AG04450 (cell line): ENCODE measurements at places on chromosomes 12 and 14. TPM values are rescaled to one million over a fixed set of nuclear protein-coding genes. Genes with fewer than 3 reads are reported as not detected.

Gene P2RX2
- polyA plus RNA-seq: not detected in 2 replicates

Gene CHGA
- polyA plus RNA-seq: not detected in 2 replicates

Gene NXPH4
- polyA plus RNA-seq: 0.79 and 1.0 TPM in 2 replicates

Gene SLCO1B1
- not detected in 2 replicates for polyA plus RNA-seq

Gene SIX6
- not detected in 2 replicates for polyA plus RNA-seq

Gene CLMN
- polyA plus RNA-seq: 0.09 TPM in 2 replicates

Gene BDKRB1
- 160 and 215 TPM in 2 replicates for polyA plus RNA-seq

DNA sequence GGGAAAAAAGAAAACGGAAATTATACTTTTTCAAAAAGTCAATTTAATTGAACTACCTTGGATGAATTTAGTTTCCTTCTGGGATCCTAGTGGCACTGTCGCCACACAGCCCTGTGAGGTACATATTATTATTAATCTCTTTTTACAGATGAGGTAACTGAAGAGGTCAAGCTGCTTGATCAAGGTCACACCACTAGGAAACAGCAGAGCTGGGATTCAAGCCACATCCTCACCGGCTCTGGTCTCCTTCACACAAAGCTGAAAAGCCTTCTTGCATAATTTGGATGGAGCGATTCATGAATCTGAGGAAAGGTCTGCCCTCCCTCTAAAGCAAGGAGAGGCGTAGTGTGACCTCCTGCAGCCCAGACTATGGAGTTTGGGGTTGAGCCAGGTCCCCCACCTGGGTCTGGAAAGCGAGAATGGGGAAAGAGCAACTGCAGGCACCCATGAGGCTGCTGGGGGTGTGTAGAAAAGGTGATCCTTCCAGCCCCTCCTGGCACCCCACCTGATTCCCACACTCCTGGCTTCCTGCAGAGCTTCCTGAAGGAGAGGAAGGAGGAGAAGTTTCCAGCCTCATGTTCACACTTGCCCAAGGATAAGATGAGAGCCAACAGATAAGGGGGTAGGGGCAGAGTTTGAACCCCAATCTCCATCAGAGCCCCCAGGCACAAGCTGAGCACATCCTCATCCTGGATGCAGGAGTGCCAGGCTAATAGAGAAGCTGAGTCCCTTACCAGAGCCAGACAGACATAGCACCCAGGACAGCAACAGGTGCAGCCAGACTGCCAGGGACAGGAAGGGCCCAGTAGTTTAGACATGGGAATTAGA is 3.9 kb upstream of the KRT79 start:
- DNase-seq: no peak

DNA sequence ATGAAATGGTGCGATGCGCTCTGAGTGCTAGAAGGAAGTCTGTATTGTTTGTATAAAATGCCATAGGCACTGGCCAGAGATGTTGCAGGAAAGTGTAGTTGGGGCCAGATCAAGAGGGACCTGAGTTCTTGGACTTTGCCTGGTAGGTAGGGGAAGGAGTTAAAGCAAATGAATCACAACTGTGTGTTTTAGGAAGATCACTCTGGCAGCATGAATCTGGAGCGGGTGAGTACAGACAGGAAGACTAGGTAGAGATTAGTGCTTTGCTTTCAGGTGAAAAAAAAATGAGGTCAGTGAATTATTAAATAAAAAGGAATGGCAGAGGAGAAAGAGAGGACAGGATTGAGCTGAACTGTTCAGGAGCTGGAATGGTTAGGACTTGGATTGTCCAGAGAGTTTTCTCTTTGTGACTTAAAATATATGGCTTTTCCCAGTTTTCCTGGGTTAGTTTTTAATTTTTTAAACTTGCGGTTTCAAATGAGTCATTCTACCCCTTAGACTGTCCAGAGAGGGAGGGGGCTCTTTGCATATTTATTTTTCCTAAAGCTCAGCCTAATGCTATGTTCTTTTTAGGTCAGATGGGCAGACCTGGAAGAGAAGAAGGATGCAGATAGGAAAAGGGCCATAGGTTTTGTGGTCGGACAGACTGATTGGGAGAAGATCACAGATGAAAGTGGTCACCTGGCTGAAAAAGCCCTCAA is 41.1 kb downstream of the PROX2 start:
- no peak for DNase-seq

DNA sequence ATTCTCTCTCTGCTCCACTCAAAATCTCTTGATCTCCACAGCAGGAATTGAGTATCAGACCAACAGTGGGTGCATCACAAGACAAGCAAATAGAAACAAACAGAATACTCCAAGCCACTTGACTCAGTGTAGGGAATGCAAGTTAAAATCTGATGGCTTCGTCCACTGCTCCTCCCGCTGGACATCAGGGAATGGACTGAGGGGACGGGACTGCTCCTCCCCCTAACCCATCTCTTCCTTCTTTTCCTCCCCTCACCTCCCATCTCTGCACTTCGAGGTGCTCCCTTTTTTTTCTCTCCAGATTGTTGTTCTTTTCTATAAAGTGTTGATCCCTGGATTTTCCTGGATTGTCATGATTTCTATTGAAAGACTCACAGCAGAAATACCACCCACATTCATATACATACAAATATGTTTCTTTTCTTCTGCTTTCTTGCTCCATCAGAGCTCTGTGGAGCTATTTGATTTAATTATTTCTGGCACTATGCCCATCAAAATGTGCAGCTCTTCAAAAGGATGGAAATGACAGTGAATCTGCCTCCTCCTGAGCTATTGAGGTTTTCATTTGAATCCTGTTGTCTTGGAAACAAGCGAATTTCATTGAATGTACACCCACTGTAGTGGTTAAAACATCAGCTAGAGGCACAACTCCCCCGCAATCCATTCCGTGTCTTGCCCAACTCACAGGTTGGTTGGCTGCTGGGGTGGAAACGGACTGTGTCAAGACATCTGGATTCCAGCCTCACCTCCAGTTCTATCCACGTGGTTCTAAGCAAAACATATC is 199.7 kb downstream of the SPTSSA start:
- DNase-seq: no peak

GRCh38 chr14:59771577-59771976 is 99.0 kb downstream of the RTN1 start:
- no peak for DNase-seq

DNA sequence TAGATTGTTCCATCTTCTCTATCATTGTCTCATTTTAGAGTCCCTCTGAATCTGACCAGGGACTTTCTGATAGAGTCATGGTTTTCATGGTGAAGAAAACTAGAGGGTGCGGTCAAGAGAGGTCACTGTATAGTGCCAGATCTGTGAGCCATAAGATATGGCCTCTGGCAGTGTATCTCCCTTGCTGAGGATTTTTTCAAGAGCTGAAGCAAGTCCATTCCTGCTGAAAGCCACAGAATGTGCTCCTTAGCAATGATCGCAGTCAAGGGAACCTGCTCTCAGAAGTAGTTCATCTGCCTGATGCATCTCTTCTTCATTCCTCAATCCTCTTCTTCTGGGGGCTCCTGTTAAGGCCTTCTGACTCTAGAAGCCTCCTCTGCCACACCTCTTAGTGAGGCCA is 405.2 kb downstream of the EGLN3 start:
- DNase-seq: no peak

DNA sequence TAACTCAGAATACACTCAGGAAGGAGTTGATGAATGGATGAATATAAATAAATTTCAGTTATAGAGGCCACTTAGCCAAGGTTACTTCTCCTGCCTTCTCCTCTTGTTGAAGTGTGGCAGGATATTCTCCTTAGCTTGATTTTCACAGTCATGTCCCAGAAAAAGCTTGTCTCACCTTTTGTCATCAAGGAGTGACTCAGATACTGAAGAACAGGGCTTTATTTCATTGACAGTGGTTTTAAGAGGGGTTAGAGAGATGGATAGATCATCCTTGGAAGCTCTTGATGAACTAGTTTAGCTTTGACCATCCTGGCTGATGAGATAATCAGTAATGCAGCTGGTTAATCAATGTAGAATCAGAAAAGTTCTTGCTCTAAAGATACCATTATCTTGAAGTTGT is 35.0 kb upstream of the CFAP54 start:
- no peak for DNase-seq

DNA sequence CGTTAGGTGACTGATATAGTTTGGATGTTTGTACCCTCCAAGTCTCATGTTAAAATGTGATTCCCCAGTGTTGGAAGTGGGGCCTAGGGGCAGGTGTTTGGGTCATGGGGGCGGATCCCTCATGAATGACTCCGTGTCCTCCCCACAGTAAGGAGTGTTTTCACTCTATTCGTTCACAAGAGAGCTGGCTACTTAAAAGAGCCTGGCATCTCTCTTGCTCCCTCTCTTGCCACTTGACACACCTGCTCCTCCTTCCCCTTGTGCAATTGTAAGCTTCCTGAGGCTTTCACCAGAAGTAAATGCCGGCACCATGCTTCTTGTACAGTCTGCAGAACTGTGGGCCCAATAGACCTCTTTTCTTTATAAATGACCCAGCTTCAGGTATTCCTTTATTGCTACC is 2.6 kb downstream of the IFI27L2 start:
- DNase-seq: no peak

DNA sequence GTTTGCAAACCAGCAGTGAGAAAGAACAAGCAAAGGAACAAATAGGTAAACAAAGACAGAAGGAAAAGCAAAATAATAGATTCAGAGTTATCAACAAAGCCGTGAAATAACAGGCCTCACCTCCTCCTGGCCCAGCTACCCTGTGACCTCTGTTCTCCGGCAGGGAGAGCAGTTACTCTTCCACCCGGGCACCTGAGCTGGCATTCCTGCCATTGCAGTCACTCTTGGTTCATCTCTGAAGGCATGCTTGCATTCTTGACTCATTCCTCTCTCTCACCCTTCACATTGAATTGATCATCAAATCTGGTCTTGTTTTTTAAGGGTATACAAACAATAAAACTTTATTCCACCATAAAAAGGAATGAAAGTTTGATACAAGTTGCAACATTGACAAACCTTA is 95.1 kb downstream of the TTC8 start:
- DNase-seq: no peak

DNA sequence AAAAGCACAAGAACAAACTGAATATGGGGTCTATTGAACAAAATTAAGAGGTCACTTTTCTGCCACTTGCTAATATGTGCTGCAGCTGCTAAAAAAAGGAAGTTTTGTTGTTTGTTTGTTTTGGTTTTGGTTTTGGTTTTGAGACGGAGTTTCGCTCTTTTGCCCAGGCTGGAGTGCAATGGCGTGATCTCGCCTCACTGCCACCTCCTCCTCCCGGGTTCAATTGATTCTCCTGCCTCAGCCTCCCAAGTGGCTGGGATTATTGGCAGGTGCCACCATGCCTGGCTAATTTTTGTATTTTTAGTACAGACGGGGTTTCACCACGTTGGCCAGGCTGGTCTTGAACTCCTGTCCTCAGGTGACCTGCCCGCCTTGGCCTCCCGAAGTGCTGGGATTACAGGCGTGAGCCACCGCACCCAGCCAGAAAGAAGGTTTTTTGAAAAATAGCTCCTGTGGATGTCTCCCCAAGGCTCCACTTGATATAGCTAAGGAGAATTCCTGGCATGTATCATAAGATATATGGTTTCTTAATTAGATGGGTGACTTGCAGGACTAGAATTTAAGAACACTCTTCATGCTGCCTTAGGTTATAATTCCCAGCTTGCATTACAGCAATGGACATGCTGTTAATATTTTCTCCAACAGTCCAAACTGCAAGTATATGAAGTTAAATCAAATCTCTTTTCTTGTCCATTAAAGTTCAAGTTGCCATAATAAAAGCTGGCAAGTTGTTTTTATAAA is 237.6 kb upstream of the AMIGO2 start:
- DNase-seq: no peak

- no peak for DNase-seq
Observed at GRCh38 chr14:99473458-99473857, 7.2 kb downstream of the SETD3 start.

DNA sequence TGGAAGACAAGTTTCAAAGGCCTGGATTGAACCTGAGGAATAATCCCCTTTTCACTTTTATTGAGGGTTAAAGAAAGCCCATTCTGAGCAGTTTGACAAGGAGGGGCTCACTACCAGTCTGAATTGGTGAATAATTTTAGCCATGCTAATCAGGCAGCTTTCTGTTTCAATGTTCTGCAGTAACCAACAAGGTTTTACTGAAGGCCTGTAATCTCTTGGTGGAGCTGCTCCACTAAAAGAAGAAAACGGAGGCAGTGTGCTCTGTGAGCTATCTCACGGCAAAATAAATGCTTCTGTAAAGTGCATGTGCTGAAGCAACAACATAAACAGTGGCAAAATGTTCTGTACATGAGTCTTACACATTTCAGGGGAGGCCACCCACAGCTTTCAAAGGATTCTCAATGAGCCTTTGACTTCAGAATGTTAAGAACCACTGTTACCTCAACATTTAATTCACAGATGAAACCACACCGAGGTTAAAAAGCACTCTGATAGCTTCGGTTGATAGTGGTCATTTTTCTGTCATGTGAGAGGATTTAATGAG is 111.2 kb downstream of the LRIG3 start:
- DNase-seq: peak; percentile 10

DNA sequence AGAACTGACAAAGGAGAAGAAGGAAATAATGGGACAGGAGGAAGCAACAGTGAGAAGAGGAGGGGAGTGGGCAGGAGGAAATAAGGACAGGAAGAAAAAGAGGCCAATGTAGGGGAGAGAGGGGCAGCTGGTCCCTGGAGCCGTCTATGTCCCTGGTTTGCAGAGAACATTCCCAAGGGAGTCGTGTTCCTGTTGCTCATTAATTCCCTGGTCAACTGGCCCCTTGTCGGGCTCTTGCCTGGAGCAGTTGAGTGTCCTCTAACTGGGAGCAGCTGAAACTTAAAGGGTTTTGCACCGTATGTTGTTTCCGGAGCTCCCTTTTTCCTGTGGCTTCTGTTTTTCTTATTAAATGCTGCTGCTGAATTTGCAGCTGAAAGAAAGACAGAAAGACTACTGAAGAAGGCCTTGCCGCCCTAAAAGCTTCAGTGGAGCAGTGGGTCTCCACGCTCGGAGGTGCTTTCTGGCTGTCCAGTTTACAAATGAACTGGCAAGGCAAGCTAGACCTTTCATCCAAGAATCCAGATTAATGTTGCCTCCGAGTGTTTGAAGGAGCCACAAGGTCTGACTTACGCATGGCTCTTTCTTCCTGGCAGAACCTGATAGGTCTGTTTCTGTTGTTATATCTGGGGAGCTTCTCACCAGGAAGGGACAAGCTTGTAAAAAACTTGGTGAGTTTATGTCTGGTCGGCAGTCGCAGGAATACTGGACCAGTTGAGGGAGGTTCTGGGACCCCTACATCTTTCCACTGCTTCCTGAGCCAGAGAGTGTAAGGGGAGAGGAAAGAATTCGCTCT is 146.2 kb upstream of the RFLNA start:
- no peak for DNase-seq

DNA sequence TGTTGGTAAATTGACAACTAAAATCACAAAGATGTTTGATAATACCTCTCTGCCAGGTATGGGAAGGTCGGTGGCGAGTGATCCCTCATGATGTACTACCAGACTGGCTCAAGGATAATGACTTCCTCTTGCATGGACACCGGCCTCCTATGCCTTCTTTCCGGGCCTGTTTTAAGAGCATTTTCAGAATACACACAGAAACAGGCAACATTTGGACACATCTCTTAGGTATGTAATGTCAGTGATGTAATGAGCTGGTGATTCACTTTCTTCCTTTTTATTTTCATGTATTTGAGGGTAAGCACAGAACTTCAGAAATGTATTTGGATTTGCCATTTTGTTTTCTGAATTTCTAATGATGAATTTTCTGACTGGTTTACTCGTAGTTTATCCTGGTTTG is 42.6 kb upstream of the LRTM2 start:
- DNase-seq: peak; percentile 55
